Activated CD8-positive, alpha-beta memory T cell treated with anti-CD3 and anti-CD28 coated beads for 4 hours (primary cell): ENCODE measurements at places on chromosomes 1 and 21.

- DNase-seq, result no peak
These were observed 31.3 kb downstream of the CA6 start for GRCh38 chr1:8976896-8977450.

GRCh38 chr21:46626975-46627501 lies 8.4 kb upstream of the PRMT2 start:
- no peak for DNase-seq

GRCh38 chr21:17501107-17502006 lies 11.5 kb upstream of the CXADR start:
- DNase-seq, result no peak

- no peak for DNase-seq
These were observed 28.3 kb upstream of the RCSD1 start for GRCh38 chr1:167601442-167602383.

GRCh38 chr1:119009312-119009655 lies 21.1 kb upstream of the TBX15 start:
- DNase-seq, result no peak

GRCh38 chr1:29669912-29670311 lies 433.6 kb downstream of the PTPRU start:
- no peak for DNase-seq

- DNase-seq, result no peak
These were observed 9.1 kb downstream of the HIPK1 start for GRCh38 chr1:113938192-113938591.

DNA sequence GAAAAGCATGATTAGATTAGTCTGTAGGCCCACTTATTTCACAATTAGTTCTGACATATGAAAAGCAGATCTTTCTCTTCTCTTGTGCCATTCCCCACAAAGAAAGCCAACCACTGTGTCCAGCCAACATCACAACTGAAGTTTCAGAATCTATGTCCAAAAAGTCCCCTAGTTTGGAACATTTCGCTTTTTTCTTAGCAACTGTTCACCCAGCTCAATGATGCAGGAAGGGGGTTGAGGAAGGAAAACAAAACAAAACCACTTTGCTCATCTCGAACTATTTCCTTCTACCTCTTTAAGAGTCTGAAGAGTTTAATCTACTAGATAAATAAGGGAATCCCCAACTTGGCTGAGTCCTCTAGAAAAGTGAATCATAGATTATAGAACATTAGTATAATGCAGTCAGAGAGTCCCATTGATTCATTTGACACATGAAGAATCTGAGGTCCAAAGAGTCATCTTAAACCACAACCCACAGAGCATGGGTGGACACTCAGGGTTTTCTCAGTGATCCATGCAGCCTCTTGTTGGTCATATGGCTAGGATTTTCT lies 159.3 kb upstream of the SGIP1 start:
- no peak for DNase-seq

GRCh38 chr1:233665575-233666270 lies 51.8 kb downstream of the KCNK1 start:
- DNase-seq, result no peak

DNA sequence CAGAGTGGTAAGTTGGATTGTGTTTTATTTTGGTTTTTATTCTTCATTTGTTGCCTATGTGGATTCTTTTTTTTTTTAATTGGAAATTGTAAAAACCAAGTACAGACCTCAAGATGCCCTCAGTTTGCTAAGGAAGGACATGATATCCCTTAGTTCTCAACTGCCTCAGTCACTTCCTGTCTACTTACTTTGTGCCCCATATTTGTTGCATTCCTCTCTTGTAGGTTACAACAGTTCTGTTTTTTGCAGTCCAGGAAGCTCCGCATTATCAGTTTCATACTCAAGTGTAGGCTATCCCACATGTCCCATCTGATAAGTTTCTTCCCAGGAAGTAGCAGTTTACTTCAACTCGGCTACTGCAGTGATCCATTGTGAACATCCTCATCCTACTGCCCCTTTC lies 82.0 kb downstream of the RPAP2 start:
- no peak for DNase-seq

DNA sequence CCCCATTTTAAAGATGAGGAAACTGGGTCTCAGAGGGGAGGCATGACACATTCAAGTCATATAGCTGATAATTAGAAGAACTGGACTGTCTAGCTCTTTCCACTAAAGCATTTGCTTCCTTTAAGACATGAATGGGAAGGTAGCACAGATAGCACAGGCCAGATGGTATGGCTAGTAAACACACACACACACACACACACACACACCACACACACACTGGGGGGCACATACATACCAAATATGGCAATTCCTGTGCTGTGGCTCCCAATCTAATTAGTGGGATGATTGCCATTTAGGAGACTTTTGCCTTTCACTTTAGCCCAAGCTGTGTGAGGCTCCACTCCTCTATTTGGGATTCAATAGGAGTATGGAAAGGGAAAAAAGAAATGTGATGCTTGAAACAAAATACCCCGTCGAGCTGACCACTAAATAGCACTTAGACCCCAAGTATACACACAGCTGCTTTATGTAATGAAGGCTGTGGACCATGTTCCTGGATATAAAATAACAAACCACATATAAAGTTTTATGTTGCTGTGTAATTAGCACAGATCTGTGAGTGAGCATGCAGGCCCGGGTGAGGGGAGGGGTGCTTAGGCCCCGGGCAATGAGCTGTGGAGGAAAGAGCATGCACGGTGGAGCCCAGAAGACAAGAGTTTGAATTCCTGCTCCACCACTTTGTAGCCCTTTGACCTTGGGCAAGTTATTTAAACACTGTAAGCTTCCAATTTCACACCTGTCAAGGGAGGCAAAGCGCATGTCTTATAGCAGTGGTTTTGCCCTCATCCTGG lies 6.8 kb upstream of the TRABD2B start:
- DNase-seq, result no peak

GRCh38 chr1:21766210-21766609 lies 16.7 kb downstream of the USP48 start:
- no peak for DNase-seq

DNA sequence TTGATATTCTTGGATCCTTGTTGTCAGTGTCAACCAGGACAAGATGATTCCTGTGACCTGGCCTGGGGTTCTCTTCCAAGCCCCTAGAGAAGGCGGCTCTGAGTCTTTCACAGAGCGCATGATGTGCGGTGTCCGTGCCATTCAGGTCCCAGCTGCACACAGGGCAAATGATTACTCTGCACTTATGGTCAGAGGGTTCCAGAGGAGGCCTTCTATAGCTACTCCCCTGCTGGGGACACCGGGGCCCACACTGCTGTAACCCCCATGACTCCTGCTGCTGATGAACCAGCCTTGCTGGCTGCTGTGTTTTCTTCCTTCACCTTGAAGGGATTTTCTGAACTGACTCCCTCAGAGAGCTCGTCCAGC lies 1.5 kb downstream of the PTGFRN start:
- no peak for DNase-seq

DNA sequence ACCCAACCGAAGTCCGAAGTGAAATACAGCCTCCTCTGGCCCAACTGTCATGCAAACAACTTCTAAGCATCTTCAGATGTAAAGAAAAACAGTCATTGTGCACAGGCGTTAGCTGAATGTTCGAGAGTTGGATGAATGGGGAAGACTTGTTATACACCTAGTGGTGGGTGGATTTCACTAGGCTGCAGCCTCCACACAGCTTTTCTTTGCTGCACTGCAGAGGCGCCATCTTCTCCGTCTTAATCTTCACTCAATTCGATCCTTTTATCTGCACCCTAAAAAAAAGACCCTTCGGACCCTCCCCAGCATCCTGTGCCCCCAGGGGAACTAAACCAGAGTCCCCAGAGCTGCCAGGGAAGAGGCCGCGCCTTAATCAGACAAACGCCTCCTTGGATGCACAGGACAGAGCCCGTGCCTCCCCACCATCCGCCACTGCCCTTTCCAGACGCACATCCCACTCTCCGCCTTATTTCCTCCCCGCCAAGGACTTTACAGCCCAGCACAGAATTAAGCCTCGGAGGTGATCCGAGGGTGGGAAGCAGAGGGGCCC lies 1.4 kb downstream of the APP start:
- DNase-seq, result no peak

GRCh38 chr1:179955287-179955680 lies 674 bp downstream of the CEP350 start:
- no peak for DNase-seq

DNA sequence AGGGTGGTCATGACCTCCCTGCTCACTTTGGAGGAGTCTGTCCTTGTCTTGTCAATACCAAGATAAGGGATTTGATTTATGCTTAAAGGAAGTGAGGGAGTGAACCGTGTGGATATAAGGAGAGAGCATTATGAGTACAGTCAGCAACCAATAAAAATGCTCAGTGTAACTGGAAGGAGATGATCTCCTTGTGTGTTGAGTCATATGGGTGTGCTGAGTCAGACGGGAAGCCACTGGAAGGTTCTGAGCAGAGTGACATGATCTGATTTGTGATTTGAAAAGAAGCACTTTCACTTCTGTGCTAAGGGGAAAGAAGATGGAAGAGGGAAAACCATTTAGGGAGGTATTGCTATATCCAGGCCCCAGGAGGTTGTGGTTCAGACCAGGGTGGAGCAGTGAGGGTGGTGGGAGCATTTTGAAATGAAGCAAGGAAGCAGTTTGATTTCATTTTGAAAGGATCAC lies 2.5 kb upstream of the BCL10 start:
- peak; percentile 50 for DNase-seq

GRCh38 chr1:10388387-10388715 lies 10.5 kb upstream of the PGD start:
- DNase-seq, result no peak
